ENCODE measurements at places on chromosomes 11 and 22.

- no peak for DNase-seq
These were observed 2034.2 kb downstream of the LRRC4C start for GRCh38 chr11:39425226-39425625.

DNA sequence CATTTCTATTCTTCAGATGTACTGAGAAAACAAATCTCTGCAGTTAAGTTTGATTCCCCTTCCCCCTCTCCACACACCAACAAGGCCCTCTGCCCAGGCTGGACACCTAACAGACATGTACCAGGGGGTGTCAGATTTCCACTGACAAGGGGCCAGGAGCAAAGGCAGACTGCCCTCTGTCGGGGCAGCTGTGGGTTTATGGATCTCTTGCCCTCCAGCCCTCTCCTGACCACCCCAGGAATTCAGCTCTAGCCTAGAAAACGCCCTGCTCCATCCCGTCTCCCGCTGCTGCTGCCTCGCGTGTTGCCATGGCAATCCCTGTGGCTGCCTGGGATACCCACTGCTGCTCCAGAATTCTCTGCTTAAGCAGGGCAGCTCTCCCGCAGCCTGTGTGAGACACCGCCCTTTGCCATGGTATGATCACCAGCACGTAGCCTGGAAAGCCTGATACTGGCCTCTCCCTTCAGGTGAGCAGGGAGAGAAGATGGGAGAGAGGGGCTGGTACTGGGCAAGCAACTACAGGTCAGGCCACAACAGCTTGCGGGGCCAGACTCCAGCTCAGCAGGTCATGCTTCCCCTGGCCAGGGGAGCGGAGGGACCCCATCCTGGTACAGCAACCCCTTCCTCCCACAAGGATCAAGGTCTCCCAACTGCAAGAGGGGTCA lies 41.6 kb downstream of the BUD13 start:
- DNase-seq = peak; percentile 32

DNA sequence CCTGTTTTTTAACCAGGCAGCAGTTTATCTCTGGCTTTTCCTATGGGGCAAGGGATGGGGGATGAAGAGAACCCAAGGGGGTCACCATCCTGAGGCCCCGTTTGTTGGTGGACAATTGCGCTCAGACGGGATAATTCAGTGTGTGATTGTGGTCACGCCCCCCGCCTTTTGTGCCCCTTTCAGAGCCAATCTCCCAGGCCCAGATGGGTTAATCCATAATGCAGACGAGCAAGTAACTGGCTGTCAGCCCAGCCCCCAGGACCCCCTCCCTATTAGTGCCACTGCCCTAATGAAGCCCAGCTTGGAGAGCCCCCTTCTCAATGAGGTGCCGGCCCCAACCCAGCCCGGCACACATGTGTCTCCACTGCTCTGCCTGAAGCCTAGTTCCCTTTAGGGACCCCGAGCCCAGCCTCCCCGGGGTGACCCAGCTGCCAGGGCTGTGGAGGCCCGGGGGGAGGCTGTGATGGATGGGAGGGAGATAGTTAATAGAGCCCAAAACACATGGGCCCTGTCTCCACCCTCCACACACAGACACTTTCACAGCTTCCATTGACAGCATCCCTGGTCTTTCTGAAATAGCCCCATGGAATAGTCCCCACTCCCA lies 19.1 kb upstream of the ROBO3 start:
- no peak for DNase-seq

- DNase-seq = no peak
These were observed 1018.6 kb downstream of the TBC1D22A start for GRCh38 chr22:47781024-47781423.

DNA sequence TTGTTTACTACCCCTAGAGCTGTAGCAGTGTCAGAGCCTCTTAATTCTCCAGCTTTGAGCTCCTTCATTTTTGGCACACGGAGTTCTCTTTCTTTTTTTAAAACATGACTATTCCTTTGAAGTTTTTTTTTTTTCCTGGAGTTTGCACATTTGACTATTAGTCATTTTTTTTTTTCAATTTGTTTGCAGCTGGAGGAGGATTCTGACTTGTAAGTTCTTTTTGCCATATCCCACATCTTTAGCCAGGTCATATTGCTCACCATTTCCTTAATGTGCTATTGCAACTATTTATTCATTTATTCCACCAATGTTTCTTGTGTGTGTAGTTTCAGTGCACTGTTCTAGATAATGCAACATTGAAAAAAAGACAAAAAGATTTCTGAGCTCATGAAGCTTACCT lies 166.3 kb upstream of the ARHGAP20 start:
- DNase-seq = no peak

DNA sequence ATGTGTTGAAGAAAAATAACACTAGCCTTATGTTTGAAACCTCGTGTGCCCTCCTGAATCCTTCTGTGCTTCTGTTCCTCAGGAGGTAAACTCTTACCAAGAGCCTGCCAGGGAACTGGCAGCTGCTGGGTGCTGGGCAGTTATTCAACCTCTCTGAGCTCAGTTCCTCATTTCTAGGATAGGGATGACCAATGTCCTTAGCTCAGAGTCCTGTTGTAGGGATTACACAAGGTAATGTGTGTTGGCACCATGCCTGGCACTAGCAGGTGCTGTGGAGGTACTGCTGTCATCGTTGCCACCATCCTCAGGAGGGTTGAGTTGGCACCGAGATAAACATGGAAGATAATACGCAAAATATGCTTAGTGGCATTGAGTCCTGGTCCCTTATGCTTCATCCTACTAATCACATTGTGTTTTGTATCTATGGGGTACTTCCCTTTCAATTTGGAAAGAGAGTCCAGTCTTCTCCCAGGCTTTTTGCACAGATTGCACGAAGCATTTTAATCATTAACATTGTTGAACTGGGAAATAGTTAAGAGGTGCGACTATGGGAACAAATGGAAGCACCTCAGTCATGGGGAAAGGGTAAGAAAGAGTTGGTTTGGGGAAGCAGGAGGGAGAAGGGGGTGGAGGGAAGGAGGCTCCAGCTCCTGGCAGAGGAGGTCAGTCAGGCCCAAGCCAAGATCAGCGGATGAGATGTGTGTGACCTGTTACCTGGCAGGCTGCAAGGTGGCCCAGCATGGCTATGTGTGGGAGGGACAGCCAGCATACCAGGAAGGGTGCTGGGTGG lies 56.7 kb downstream of the CABIN1 start:
- DNase-seq = no peak

Measured in SK-N-DZ (cell line).